ENCODE measurements at places on chromosomes 2 and 18.

DNA sequence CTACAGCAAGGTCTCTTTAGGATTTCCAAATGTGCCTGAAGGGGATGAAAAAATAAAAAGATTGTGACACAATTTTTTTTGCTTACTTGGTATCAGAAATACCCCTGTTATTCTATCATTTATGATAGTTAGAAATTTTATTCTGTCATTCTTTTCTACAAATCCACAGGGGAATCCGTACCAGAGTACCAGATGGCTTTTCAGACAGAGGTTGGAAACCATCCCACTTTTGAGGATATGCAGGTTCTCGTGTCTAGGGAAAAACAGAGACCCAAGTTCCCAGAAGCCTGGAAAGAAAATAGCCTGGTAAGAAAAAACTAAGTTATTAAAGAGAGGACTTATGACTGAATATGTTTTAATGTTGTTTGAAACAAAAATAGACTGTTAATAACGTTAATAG is 92.6 kb upstream of the FAM117B start:
- no peak for DNase-seq

DNA sequence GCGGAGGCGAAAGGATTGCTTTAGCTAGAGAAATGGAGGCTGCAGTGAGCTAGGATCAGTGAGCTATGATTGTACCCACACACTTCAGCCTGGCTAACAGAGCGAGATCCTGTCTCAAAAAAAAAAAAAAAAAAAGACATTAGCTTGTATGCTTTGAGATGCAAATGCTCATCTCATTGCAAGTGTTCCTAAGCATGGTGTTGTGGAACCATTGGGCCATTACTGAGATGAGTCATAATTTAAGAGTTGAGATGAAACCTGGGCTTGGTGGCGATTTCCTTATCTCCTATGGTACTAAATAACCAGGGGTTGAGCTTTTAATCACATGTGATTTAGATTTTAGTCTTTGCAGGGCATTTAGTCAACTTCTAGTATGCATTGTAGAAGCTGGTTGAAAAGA is 2.2 kb downstream of the PLEKHA3 start:
- DNase-seq = no peak

DNA sequence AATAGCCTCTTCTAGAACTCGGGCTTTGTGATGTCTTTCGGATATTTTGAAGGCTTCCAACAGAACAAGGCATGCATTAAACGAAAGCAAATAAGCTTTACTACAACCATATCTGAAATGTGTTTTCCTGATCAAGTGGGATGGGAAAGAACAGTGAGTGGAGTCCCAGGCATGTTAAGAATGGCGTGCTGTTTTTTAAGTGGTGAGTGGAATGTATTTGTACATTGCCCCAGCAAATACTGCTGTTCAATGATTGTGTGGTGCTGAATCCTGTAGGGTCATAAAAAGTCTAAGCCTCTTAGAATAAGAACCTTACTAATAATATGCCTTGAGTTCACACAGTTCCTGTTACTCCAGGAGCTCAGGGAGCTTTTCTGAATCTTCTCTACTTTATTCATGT is 52.5 kb downstream of the POMC start:
- DNase-seq = no peak

DNA sequence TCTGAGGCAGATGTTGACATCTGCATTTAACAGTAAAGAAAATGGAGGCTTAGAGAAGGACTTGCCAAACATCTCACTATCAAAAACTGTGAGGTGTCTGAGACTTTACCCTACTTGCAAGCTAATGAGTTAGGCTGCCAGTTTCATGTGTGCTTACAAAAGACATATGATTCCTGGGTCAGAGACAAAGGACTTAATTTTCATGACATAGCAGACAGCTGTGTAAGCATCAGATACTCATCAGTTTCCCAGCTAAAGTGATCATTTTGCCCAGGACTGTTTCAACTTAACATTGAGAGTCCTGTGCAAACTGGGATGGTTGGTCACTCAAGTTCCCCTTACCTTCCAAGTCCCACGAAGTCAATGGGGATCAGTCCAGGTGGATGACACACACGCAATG is 18.9 kb upstream of the DAPL1 start:
- DNase-seq = no peak

DNA sequence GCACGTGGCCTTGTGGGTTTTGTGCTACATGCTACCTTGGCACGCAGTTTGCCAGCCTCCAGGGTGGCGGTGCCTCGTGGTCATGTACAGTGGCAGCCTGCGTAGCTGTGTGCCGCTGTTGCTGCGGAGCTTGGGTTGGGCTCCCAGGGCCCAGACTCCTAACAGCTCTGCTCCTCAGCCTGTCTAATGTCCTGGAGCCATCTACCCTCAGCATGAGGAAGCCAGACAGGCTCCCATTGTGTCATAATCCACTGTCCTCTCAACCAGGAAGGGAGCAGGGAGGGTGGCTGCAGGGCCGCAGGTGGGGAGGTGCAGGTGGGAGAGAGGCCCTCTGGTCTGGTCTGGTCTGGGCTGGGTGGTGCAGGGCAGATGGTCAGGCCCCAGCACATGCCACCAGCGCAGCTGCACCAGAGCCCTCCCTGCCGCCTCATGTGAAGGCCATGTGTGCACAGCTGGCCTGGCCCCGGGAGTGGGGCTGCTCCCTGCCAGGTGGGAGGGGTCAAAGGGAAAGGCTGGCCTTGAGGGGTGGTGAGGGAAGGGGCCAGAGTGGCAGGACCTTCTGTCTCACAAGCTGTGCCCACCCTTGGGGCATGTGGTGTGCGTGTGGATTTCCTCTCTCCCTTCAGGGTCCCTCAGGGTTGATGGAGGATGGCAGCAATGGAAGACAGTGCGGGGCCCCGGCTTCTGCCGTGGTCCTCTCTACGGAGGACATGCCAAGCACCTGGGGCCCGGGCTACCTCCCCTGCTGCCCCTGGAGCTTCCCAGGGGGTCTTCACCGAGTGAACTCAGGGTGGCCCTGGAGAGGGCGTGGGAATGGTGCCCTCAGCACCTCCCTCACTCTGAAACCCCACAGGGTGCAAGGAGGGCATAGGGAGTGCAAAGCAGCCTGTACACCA is 4.8 kb downstream of the ATOH8 start:
- no peak for DNase-seq

DNA sequence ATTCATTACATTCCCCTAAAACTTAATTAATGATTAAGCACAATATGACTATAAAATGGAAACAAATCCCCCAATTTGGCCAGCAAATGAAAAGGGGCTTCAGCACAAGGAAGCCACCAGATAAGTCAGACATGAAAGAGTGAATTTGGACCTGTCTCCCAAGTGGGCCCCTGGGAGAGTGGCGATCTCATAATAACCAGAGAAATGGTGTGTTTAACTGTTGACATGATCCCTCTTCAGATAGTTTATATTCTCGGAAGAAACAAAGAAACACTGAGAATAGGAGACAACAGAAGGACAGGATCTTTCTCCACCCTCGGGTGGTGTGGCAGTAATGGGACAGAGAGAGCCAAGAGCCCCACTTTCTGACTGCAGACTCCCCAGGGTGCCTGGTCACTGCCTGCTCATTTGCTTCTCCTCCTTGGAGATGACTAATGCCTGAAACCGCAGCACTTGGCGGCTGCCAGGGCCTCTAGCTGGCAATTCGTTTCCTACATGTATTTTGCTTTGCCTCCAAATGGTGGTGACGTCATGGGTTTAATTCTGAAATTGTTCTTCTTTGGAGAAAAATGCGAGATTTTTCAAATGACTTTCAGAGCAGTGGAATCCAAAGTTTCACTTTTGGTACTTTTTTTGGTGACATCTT is 46.4 kb upstream of the SPP2 start:
- peak; percentile 66 for DNase-seq

DNA sequence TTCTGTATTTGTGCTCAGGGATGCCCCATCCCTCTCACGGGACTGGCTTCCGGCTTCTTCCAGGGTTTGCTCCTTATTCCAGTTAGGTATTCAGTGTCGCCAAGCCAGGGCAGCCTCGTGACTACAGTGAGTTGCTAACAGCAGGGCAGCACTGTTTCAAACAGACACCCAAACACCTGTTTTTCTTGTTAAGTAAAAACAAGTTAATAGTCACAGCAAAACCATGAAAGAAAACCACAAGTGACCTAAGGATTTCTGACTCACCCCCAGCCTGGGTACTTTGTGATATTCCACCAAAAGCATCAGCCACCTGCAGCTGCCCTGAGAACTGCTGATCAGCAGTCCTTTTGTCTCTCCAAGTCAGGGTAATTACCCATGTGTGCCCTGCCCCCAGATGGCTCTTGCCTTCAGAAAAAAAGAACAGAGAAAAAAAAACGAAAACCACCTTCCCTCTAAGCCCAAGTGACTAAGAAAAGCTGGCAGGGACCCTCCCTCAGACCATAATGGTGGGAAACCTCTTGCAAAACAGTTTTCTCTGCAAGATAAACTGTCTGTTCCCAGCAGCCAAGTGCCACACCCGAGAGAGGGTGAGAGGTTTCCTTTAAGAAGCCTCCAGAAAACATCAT is 178.2 kb downstream of the ANAPC1 start:
- DNase-seq = peak; percentile 96

- DNase-seq = no peak
Measured at GRCh38 chr18:55001394-55002024, 42.2 kb upstream of the CCDC68 start.

DNA sequence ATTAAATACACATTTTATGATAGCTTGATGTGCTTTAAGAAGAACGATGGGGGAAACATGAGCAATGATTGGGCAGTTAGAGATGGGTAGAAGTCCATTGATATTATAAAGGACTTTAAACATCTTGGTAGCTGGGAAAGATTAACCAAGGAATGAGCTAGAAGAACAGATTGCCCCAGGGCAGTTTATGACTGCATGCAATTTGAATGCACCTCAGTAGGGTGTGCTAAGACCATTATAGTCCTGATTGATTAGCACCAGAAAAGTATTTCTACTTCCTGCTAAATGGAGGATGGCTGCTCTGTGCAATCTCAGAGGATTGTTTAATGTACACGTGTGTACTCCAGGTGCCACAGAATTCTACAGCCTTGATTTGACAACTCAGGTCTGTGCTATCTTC is 641.9 kb downstream of the CNTNAP5 start:
- no peak for DNase-seq

- DNase-seq = no peak
Measured at GRCh38 chr2:37552339-37552738, 119.1 kb downstream of the CDC42EP3 start.

- DNase-seq = no peak
Measured at GRCh38 chr18:36903215-36903928, 74.4 kb downstream of the KIAA1328 start.

- no peak for DNase-seq
Measured at GRCh38 chr2:110741491-110741980, 9.2 kb downstream of the ACOXL start.

DNA sequence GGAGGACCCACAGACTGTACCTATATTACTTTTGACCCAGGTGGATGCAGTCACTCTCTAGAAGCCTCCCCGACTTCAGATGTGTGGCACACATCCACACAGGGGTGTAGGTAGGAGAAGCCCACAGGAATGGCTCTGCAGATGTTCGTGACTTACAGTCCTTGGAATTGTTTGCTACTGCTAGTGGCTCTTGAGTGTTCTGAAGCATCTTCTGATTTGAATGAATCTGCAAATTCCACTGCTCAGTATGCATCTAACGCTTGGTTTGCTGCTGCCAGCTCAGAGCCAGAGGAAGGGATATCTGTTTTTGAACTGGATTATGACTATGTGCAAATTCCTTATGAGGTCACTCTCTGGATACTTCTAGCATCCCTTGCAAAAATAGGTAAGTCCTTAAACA is 605 bp downstream of the SLC9A4 start:
- DNase-seq = no peak

DNA sequence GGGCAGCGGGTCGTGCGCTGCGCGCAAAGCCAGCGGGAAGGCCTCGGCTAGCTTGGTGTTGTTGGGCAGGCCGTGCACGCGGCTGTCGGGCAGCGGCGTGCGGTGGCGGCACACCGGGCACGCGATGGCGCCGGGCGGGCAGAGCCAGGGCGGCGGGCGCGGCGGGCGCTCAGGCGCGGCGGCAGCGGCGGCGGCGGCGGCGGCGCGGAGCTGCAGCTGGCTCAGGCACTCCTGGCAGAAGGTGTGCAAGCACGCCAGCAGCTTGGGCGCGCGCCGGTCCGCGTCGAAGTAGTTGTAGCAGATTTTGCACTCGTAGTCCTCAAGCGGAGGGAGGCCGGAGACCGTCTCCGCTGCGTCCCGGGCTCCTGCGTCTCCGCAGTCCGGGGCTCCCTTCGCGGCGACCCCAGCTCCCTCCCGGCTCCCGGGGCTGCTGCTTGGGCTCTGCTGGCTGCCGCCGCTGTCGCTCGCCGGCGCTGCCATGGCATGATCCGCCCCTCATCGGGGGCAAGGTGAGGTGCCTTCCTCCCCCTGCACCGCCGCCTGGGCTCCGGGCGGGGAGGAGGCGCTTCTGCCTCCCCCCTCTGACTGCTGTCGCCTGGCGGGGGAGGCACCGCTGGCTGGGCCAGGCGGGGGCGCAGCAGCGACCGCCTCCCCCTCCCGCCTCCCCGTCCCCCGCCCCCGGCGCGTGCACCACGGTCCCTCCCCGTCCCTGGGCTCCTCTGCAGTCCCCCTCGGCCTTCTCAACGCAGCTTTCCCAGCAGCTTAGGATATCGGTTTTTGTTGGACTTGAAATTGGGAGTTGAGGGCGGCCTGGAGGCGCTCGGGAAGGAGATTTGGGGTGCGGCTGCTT is 21.0 kb upstream of the PAX3 start:
- no peak for DNase-seq

- peak; percentile 20 for DNase-seq
Measured at GRCh38 chr2:25700221-25700660, 26.9 kb upstream of the DTNB start.

GRCh38 chr18:70337139-70337972 is 48.5 kb downstream of the SOCS6 start:
- DNase-seq = peak; percentile 87

DNA sequence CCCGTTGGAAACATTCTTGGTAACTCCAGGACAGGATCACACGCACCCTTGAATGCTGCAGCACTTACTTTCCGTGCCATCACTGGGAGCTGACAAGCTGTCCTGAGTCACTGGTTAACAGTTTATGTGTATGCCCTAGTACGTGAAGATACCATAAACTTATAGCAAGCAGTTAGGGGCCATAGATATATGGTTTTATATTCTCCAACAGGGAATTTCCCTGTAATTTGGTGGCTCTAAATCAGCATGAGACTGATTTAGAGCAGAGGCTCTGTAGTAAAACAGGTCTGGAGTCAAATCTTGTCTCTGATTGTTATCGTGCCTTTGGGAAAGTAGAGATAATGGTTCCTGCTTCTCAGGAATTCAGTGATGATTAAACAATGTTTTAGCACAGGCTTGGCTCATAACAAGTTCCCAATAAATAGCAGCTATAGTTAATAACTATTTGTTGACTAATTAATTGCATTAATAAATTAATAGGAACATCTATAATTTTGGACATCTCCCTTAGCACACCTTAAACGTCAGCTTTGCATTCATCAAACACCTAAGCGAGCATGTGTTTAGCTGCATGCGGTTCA is 215.2 kb downstream of the VAPA start:
- no peak for DNase-seq
